ENCODE measurements at places on chromosomes 11 and 22. TPM values are rescaled to one million over a fixed set of nuclear protein-coding genes. Genes with fewer than 3 reads are reported as not detected.

The LDHAL6A gene
- 0.54 TPM for polyA plus RNA-seq

The SAA2 gene
- not detected for polyA plus RNA-seq

The HTR3A gene
- 0.38 TPM for polyA plus RNA-seq

The CABP7 gene
- polyA plus RNA-seq = 34.9 TPM

The EFCAB6 gene
- 2.8 TPM for polyA plus RNA-seq

The MUC5AC gene
- not detected for polyA plus RNA-seq

The THRSP gene
- polyA plus RNA-seq = 0.41 TPM

The ANO5 gene
- 11.5 TPM for polyA plus RNA-seq

The RIMBP3C gene
- polyA plus RNA-seq = 0.70 TPM

The GUCY1A2 gene
- polyA plus RNA-seq = 10.8 TPM

The FAM111B gene
- 3.3 TPM for polyA plus RNA-seq

The SHISAL1 gene
- polyA plus RNA-seq = 17.0 TPM

The SCN4B gene
- polyA plus RNA-seq = 30.7 TPM

The ZNRD2 gene
- polyA plus RNA-seq = 87.2 TPM

The UPB1 gene
- 0.57 TPM for polyA plus RNA-seq

The SCN3B gene
- polyA plus RNA-seq = 93.1 TPM

The MS4A13 gene
- not detected for polyA plus RNA-seq

The CCDC81 gene
- 4.3 TPM for polyA plus RNA-seq

The NCF4 gene
- 3.6 TPM for polyA plus RNA-seq

The GRM5 gene
- 39.7 TPM for polyA plus RNA-seq

The C22orf15 gene
- polyA plus RNA-seq = 3.5 TPM

The USP2 gene
- 12.6 TPM for polyA plus RNA-seq

The MRGPRX3 gene
- not detected for polyA plus RNA-seq

The SCGB1D2 gene
- polyA plus RNA-seq = not detected

The OR52H1 gene
- polyA plus RNA-seq = not detected

The KCTD14 gene
- polyA plus RNA-seq = 1.8 TPM

The SUSD2 gene
- 21.4 TPM for polyA plus RNA-seq

The OR2D2 gene
- polyA plus RNA-seq = not detected

Measured in spinal cord (tissue), 10 donors.